ENCODE measurements at places on chromosomes 1 and 21. TPM values are rescaled to one million over a fixed set of nuclear protein-coding genes. Genes with fewer than 3 reads are reported as not detected.

DNA sequence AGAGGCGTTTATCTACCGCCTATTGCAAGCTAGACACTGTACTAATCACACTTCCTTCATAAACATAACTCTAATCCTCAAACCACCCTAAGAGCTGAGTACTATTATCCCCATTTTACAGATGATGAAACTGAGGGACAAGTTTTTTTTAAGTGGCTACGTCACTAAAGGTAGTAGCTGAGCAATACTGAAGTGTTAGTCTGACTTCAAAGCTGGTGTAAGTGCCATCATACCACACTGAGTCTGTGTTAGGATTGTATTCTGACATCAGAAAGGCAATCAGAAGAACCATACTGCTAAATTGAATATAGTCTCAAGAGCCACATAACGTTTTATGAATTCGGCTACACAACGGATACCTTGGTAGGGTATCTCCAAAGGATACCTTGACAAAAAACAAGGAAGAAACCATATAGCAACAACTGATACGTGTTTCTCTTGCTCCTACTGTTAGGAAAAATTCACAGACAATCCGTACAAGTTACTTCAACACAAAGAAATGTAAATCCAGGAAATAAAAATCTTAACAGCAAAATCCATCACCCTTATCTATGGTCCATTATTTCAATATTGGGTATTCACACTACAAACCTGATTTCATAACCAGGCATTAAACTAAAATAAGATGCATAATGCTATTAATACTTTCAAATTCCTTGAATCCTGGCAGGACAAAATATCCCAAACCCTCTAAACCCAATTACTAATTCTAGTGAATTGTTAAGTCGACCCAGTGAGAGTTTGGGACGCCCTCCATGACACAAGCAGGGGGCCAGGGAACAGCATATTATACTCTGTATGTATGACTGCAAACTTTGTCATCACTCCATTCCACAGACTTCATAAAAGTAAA, 1.6 kb downstream of the TP53BP2 start:
- DNase-seq = no peak

GRCh38 chr1:67582625-67583461, 102.2 kb upstream of the GADD45A start:
- DNase-seq = no peak

DNA sequence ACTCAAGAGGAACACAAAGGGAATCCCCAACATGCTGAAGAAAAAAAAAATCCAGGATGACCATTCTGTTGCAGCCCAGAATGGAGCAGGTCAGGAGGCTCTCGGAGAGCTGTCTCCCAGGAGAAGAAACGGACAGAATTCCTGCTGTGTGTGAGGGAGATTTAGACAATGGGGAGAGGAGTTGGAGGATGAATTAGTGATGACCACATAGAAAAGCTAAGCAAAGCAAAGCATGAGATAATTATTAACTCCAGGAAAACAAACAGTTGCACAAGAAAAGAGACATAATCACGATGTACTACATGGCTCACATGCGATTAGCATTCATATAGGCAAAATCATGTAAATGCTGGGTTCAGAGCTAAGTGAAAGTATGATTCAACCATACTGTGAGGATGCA, 61.1 kb upstream of the SMYD2 start:
- DNase-seq = no peak

- DNase-seq = no peak
Measured at GRCh38 chr1:11927866-11928592, 1.8 kb upstream of the KIAA2013 start.

DNA sequence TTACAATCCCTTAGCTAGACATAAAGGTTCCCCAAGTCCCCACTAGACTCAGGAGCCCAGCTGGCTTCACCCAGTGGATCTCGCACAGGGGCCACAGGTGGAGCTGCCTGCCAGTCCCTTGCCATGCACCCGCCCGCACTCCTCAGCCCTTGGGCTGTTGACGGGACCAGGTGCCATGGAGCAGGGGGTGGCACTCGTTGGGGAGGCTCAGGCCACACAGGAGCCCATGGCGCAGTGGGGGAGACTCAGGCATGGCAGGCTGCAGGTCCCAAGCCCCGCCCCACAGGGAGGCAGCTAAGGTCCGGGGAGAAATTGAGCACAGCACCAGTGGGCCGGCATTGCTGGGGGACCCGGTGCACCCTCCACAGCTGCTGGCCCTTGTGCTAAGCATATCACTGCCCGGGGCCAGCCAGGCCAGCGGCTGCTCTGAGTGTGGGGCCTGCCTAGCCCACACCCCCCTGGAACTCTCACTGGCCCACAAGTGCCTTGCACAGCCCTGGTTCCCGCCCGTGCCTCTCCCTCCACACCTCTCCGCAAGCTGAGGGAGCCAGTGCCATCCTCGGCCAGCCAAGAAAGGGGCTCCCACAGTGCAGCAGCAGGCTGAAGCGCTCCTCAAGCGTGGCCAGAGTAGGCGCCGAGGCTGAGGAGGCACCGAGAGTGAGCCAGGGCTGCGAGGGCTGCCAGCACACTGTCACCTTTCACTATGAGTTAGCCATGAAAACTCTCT, 117.8 kb downstream of the LIPI start:
- DNase-seq = no peak

GRCh38 chr1:147492207-147492606, 49.1 kb upstream of the BCL9 start:
- DNase-seq = no peak

DNA sequence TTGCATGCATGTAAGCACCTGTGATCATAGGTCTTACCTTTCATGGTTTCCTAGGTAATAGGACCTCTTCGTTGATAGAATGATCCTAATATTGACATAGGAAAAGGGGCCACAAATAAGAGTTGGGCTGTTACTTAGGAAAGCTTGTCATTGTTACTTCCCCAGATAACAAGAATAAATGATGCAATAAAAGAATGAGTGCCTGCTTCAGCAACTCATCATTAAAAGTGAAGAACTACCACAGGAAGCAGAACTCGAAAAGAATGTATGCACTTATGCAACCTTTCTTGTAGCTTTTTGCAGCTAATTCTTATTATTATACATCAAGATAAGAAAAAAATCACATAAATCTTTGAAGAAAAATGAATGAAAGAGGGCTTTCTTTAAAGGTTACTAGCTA, 548.6 kb downstream of the LTN1 start:
- no peak for DNase-seq

DNA sequence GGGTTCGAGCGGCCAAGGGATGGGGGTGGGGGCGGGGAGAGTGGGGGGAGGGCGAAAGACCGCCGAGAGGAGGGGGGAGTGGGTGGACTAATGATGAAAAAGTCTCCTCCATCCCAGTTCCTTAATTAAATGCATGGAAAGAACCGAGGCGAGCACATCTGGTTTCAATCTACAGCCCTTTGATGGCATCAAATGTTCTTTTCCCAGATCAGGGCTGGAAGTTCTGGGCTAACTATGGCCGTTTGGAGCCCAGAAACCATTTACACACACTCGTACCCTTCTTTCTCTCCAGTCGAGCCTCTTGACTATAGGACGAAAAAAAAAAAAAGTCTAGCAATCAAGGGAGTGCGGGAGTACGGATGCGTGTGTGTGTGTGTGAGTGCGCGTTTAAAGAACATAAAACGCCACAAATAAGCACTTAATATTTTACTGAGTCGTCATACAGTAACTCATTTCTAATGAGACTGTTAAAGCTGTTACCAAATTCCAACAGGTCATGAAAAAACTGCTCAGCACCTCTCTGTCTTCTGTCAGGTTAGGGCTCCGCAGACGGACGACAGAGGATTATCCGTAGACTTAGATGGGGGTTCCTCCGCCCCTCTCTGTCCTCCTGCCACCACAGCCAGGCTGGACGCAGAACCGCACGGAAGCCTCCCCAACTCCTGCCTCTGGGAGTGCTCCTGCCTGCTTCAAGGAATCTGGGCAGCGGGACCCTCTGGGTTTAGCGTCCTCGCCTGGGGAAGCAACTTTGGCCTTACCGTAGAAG, 2.1 kb upstream of the PRRX1 start:
- no peak for DNase-seq

Gene TNFRSF1B
- 211 TPM for total RNA-seq

Gene LRRC71
- not detected for total RNA-seq

- no peak for DNase-seq
Measured at GRCh38 chr21:33477066-33477465, 2.7 kb downstream of the TMEM50B start.

DNA sequence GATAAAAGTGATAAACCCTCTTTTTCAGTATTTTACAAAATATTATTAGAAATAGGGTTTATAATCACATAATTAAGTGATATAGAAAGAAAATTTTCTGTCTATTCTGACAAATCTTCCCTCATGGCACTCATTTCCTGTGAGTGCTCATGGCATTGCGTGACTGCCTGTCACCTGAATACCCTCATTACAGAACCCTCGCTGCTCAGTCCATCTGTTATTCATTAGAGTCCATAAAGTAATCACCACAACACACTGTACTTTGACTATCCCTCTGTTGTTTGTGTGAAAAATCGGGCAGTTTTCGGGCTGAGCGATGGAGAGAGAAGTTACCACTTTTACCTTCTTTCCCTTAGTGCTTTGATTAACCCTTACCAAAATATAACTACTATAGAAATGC, 100.4 kb upstream of the BRINP3 start:
- no peak for DNase-seq

GRCh38 chr21:17270229-17270628, 242.6 kb upstream of the CXADR start:
- DNase-seq = no peak

DNA sequence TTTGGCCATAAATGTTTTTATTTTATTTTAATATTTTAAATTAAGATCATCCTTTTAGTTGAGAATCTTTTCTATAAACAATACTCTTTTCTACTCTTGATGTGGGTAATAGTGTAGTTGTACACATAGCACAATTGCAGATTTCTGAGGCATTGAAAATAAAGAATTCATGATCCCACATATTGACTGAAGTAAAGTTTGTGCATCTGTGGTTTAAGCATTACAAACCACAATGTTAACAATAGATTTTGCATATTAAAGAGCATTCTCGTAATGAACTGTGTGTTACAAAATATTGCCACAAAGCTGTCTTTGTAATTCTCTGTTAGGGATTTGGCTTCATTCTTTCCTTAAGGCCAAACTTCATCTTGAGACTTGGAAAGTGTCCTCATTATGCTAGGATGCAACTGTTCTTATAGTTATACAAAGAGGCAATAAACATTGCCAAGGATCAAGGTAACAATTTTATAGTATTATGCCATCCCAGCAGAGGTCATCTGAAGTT, 256.8 kb downstream of the OLFM3 start:
- no peak for DNase-seq

DNA sequence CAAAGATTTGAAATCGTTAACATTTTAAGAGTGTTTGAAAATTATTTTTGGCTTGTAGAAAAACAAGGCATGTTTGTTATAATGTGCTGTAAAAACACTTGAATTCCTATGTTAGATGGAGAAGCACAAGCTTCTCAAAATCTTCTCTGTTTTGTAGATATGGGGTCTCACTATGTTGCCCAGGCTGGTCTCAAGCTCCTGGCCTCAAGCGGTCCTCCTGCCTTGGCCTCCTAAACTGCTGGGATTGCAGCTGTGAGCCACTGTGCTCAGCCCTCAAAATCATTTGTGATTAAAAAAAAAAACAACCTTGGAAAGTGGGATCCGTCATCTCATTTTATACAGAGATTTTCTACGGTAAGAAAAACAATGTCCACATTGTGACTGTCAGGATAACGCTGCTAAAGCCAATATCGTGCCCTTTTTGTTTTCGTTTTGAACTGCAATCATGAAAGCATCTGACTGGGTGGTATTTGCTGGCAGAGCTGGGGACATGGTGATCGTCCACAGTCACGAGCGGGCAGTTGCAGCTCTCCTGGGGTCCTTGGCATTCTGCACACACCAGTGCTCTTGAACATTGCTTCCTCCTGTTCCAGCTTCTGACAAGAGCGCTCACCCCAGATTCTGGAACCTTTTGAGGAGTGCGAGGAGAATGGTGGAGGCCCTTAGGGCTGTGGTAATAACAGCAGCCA, 112.5 kb downstream of the PGBD5 start:
- no peak for DNase-seq

Gene AGO3
- total RNA-seq = 26.1 TPM
